ENCODE measurements at places on chromosomes 4 and X.

DNA sequence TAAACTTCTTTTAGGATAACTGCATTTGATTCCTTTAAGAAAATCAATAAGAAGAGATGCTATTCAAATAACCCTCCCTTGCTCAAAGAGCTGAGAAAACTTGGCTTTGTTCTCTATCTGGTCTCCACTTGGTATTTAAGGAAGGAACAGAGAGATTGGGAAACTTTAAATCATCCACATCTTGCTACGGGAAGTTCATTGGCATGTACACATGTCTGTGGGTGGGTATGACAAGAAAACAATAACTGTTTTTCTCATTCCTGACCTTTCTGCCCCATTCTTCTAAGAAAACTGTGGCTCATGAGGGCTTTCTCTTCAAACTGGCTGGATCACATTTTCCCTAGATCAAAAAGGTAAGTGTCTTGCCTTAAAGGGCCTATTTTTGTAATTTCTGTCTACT lies 6.0 kb downstream of the SEL1L3 start:
- no peak for DNase-seq

DNA sequence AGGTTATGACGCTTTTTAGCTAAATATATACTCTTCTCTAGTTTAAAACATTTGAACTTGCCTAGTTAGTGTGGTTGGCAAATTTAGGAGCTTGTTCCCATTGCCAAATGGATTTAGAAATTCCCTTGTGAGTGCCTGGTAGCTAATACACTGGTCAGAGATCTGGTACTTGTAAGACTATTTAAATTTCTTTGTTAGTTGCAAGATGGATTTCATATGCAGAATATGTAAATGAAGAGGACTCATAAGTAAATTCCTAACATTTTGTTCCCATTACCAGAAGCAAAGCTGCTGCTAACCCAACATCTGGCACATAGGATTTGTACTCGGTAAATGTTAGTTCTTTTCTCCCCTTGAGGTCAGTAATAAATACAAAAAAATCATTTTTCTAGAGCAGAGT lies 56.0 kb upstream of the PGK1 start:
- no peak for DNase-seq

DNA sequence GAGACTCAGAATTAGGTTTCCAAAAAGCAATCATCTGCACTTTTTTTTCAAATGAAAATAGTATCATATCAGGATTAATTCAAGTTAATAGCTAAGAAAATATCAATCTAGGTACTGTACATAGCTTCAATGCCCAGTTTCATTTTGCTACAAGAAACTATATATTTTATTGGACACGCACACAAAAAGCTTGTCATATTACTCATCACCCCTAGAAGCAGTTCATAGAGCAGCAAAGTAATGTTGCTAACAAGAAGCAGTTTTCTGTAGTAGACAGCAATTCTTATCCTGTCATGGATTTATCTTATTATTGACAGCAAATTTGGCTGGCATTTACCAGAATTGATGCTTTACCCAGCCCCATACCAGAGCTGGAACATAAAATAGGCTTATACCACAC lies 52.3 kb upstream of the LSM6 start:
- no peak for DNase-seq

GRCh38 chrX:96183843-96184242 lies 500.8 kb upstream of the DIAPH2 start:
- no peak for DNase-seq

- no peak for DNase-seq
Observed at GRCh38 chr4:15436513-15436912, 8.7 kb downstream of the C1QTNF7 start.

DNA sequence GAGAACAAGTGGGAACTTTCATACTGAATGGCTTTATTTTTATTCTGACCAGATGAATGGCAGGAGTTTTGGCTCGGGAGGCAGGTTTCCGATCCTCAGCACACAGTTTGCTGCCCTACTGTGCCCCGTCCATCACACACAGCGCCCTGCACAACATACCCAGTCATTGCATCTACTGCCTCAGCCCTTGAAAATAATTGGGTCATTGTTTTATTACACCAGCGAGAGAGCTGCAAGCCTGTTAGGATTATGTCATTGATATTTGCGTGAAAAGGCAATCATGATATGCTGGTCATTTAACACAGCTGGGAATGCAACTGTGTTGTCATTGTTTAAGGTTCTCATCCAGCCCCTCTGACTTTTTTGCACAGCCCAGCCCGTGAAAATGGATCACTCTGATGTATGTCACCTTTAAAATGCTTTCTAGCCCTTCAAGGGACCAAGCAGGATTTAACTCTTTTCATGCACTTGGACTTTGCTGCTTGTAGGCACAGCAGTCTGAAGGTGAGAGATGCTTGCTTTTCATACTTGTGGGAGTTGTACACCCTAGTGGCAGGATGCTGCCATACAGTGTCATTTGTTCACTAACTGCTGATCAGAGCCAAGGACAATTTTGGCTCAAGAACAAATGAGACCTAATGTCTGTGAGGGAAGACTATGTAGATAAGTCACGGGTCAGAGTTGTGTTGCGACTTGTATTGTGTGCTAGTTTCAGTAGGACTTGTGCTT lies 62.3 kb downstream of the RTL9 start:
- peak; percentile 66 for DNase-seq

GRCh38 chr4:40325406-40326019 lies 9.6 kb upstream of the CHRNA9 start:
- peak; percentile 3 for DNase-seq

GRCh38 chr4:86235549-86235948 lies 124.3 kb downstream of the MAPK10 start:
- DNase-seq = no peak

DNA sequence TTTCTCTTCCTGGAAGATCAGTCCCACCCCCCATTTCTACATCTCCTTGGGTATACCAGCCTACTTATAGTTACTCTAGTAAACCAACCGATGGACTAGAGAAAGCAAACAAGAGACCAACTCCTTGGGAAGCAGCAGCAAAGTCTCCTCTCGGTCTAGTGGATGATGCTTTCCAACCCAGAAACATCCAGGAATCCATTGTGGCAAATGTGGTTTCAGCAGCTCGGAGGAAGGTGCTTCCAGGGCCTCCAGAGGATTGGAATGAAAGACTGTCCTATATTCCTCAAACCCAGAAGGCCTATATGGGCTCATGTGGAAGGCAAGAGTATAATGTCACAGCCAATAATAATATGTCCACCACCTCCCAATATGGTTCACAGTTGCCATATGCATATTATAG lies 78.2 kb upstream of the MYOZ2 start:
- no peak for DNase-seq

- DNase-seq = no peak
Observed at GRCh38 chr4:90857081-90857820, 730.1 kb downstream of the CCSER1 start.
